ENCODE measurements at places on chromosomes 1 and 21.
A peak's percentile ranks its signal among the peaks of the same experiment; 100 is the strongest.

DNA sequence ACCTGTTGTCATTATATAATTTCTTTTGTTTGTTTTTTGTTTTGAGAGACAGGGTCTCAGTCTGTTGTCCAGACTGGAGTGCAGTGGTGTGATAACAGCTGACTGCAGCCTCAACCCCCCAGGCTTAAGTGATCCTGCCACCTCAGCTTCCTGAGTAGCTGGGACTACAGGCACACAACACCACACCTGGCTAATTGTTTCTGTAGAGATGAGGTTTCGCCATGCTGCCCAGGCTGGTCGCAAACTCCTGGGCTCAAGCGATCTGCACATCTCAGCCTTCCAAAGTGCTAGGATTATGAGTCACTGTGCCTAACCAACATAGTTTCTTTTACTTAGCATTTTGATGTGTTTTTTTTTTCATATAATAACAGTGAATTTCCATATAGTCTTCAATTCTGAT, 50.4 kb upstream of the FCRL4 start:
- DNase-seq: no peak

DNA sequence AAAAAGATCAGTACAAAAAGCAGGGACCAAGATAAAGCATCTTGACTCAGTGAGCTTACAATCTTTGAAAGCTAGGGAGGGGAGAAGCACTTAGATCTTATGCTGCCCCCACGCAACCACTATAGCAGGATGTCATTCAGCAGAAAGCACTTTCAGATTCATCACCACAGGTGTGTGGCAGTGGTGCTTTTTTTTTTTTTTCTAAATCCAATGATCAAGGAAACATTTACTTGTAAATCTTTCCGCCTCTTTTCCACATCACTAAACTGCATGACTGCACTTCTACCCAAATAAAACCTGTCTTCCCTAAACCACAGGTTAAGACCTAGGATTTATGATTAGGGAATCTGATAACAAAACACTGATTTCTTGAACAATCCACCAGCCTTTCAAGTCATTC, 154.8 kb downstream of the SLC45A1 start:
- DNase-seq: no peak

DNA sequence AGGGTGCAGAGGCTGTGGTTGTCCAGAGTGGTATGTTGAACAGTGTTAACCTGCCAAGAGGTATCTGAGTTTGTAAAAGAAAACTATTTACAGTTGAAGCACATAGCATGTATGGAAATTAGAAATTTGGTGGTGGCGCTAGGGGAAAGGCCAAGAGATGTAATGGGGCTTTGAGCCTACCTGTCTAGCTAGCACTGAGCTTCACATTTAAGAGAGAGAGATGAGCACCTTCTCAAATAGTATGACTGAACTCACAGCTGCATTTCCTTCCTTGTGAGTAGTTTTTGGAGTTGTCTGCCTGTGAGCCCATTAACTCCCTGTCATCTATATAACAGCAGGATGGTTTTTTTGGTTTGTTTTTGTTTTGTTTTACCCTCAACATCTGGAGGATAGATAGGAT, 4.0 kb downstream of the CLIC4 start:
- DNase-seq: no peak

DNA sequence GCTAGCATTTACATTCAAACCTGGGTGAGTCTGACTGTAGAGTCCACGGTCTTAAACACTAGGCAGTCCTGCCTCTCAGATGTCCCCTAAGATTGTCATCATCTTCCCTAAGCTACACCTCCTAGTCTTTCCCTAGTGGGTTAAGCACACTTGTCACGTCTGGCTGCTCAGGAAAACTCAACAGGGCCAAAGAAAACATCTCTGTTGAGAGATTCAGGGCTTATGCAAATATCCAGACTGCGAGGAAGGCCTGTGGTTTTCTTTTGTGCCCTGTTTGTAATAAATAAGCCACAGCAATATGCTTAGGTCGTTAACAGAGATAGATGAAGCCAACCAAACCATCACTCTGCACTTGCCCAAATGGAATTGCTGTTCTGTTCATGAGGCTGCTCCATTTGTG, 472.6 kb upstream of the DEPDC1 start:
- DNase-seq: no peak

GRCh38 chr1:204567071-204567470, 50.9 kb downstream of the MDM4 start:
- DNase-seq: peak; percentile 44

Data from dermis microvascular lymphatic vessel endothelial cell (primary cell).